ENCODE measurements at places on chromosomes 7 and 10.

- no peaks in the 10 kb centered on the region for H3K27me3 ChIP-seq
- no peak overlapping the region for H3K4me3 ChIP-seq
- H3K4me1 ChIP-seq, result no peaks in the 10 kb centered on the region
These were observed 103.8 kb downstream of the ARID5B start for GRCh38 chr10:62005281-62005680.

- no peaks in the 10 kb centered on the region for H3K36me3 ChIP-seq
- H3K27ac ChIP-seq, result no peak overlapping the region
- DNase-seq, result no peak
- no peaks in the 10 kb centered on the region for H3K27me3 ChIP-seq
- no peak overlapping the region for H3K4me3 ChIP-seq
- H3K4me1 ChIP-seq, result no peaks in the 10 kb centered on the region
These were observed 98.1 kb upstream of the AGBL3 start for GRCh38 chr7:134888141-134888740.

DNA sequence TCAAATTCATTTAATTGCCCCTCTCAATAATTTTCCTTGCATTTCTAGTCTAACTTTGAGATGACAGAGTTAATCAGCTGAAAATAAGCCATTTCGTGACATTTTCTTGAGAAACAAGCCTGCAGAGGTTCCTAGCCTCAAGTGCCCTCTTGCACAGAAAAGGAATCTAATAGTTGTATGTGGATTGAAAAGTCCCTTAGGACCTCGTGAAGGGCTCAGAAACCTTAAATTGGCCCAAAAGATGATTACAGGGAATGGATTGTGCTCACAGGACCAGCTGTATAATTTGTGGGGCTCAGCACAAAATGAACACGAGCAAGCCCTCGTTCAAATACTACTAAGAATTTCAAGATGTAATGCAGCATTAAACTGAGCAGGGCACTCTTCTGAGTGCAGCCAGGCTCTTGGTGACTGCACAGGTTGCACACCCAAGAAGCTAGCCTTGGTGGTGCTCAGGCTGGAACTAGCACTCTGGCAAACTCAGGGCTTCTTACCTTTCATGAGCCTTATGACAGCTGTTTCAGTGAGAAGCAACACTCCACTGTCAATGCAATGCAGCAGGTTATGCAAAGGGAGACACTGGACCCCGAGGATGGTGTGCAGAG is 102.2 kb downstream of the GSAP start:
- no peaks in the 10 kb centered on the region for H3K27me3 ChIP-seq
- H3K4me1 ChIP-seq, result no peaks in the 10 kb centered on the region
- no peak overlapping the region for H3K4me3 ChIP-seq
- H3K36me3 ChIP-seq, result no peaks in the 10 kb centered on the region
- no peak for DNase-seq

DNA sequence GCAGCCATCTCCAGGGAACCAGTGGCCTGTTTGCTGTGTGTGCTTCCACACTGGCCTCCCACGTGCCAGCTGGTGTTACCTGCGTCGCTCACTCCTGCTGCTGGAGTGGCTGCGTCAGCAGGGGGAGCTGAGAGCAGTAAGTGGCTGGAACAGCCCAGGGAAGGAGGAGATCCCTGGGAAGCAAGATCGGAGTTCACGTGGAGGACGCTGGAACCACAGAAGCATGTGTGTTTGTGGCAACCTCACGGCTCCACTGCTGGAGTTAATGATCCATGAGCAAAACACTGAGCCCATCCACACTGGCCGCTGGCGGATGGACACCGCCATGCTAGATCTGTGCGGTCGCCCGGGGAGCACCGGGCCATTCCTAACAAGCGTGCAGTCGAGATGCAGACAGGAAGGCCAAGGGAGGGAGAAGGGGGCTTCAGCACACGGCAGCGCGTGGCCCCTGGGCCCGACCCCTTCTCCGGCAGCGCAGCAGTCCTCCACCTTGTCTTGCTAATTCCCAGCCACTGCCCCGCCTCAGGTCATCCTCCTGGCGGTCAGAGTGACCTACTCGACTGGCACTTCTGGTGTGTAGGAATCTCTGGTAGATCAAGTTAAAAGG is 68.5 kb upstream of the EEPD1 start:
- DNase-seq, result peak; percentile 84
- H3K36me3 ChIP-seq, result no peaks in the 10 kb centered on the region
- no peaks in the 10 kb centered on the region for H3K4me1 ChIP-seq

DNA sequence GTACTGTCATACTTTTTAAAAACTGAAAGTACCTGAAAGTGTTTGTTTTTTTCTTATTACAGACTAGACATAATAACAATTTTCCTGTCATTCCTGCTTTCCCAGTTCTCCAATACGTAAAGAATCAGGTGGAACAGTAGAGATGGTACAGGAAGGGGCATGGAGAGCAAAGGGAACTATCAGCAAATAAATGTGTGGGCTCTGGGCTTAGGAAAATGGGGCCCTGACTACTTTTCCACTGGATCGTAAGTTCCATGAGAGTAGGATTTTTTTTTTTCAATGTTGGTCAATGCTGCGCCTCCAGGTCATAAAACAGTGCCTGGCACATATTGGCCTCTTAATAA is 15.2 kb upstream of the FAS start:
- H3K4me3 ChIP-seq, result no peak overlapping the region
- DNase-seq, result no peak
- no peaks in the 10 kb centered on the region for H3K27me3 ChIP-seq
- H3K4me1 ChIP-seq, result peaks cover 10% of the 10 kb centered on the region
- H3K36me3 ChIP-seq, result no peaks in the 10 kb centered on the region

DNA sequence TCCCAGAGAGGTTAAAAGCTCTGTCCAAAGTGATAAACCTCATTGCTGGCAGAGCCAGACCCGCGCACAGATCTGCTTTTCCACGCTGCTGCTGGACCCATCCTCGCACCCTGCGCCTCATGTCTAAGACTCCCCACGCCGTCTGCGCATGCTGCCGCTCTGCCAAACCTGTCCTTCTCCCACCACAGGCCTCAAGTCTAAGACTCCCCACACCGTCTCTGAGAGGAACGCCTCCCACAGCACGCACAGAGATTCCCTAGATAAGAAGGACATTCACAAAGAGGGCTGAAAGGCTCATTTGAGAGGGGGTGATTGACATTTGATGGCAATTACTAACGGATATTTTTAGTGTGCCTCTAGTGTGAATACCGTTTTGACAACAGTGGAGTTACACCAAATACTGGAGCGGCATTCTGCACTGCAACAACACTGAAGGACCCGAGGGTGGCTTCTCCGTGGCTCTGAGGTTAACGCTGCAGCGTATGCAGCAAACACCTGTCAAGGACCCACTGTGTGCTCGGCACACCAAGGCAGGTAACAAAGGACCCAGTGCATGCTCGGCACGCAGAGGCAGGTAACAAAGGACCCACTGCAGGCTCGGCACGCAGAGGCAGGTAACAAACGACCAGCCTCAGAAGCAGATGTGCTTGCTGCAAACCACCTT is 231.4 kb downstream of the DNAJB6 start:
- H3K36me3 ChIP-seq, result no peaks in the 10 kb centered on the region
- H3K4me1 ChIP-seq, result no peaks in the 10 kb centered on the region
- DNase-seq, result no peak
- peak overlapping the region; percentile 16 for H3K4me3 ChIP-seq
- no peaks in the 10 kb centered on the region for H3K27me3 ChIP-seq
- no peak overlapping the region for H3K27ac ChIP-seq

GRCh38 chr7:9937944-9938631 is 1035.6 kb upstream of the PHF14 start:
- no peak for DNase-seq
- no peak overlapping the region for H3K27ac ChIP-seq
- H3K4me1 ChIP-seq, result no peaks in the 10 kb centered on the region
- no peak overlapping the region for H3K4me3 ChIP-seq
- no peaks in the 10 kb centered on the region for H3K36me3 ChIP-seq

DNA sequence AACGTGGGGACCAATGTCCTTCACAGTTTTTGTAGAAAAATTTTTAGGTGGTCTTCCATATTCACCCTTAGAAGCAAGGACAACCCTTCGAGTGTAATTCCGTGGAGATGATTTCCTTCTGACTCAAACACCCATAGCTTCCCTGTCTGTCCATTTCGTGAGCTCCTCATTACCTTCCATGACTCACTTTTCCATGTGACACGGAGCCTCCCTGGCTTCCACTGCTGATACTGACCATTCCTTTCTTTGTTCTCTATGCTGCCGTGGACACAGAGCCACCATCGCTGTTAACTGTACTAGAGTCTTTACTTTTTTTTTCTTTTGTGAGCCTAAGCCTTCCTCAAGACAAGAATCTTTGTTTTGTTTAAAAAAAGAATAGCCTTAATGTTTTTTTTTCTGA is 12.5 kb upstream of the ARMS2 start:
- no peaks in the 10 kb centered on the region for H3K27me3 ChIP-seq

DNA sequence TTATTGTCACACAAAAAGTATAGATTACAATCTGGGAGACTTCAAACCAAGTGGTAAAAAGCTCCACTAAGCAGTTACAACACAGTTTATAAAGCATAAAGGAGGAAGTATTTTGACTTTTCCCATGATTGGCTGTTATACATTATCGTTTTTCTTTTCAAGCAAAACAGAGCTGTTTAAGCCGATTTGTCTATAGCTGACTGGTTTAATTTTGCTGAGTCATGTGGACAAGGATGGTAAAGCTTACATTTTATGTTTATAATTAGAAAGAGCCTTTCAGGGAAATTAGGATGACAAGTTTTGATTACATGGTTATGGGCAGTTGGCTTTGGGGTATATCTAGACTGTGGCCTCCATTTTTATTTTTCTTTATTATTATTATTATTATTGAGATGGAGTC is 152.5 kb upstream of the STK17A start:
- no peak overlapping the region for H3K27ac ChIP-seq
- no peaks in the 10 kb centered on the region for H3K4me1 ChIP-seq
- H3K27me3 ChIP-seq, result no peaks in the 10 kb centered on the region
- H3K36me3 ChIP-seq, result no peaks in the 10 kb centered on the region
- no peak for DNase-seq

Measured in pancreas (tissue), 10 donors.